ENCODE measurements at places on chromosomes 5 and 9.

- no peak for DNase-seq
These were observed 222.0 kb downstream of the EBF1 start for GRCh38 chr5:158877706-158878105.

- no peak for DNase-seq
These were observed 50.7 kb downstream of the PIP5K1B start for GRCh38 chr9:68755752-68756151.

- no peak for DNase-seq
These were observed 34.0 kb upstream of the GLRX start for GRCh38 chr5:95856501-95856981.

DNA sequence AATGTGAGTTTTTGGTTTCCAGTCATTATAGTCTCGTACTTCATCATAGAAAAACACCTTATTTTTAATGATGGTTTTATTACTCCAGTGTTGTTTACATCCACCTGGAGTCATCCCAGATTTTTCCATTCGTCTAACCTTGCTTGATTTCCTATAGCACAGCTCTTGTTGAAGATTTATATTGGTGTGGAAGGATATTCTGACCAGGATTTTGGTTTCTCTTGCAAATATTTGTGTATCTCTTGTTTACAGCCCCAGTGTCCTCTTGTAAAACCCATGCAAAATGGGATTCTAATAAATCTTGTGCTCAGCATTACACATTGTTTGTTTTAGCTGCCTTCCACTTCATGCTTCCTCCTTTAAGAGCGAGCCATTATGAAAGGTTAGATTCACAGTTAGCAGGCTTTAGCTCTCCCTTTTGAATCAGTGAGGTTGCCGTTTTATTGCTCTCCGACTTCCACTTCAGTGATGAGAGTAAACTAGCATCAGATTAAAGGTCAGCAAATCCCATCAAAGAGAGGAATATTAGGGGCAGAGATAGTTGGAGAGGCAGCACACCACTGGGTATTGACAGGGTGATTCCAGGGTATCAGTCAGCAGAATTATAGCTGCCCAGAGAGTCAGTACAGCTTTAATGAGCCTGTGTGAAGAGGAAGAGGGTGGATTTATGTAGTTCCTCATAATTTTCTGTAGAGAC lies 157.1 kb downstream of the PBX3 start:
- no peak for DNase-seq

DNA sequence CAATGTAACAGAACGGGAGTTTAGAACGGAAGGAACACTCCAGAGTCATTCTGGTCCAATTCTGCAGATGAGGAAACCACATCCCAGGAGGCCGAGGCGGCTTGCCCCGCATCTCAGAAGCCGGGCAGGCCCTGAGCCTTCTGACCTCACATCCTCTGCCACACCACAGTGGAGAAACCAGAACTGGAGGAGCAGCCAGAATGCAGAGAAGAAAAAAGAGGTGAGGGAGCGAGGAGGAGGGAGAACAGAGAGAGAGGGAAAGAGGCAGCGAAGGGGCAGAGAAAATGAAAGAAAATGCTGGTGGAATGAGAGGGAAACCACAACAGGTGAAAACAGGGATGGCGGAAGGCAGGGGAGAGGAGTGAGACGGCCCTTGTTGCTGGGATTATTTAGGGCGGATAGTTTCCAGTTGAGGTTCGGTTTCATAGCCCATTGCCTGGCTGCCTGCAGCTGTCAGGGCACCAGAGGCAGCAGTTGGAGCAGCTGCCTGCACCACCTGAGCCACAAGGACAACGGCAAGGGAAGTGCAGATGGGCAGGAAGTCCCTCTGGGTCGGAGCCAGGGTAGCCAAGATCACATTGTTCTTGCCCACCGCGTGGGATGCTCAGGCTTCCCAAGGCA lies at the start of gene HMHB1:
Gene HMHB1, plus strand, starts transcription at position 77 of the 621 bp plus-strand sequence.
- peak; percentile 71 for DNase-seq

Data from GM12865 (cell line).